ENCODE measurements at places on chromosomes 2 and 18.

DNA sequence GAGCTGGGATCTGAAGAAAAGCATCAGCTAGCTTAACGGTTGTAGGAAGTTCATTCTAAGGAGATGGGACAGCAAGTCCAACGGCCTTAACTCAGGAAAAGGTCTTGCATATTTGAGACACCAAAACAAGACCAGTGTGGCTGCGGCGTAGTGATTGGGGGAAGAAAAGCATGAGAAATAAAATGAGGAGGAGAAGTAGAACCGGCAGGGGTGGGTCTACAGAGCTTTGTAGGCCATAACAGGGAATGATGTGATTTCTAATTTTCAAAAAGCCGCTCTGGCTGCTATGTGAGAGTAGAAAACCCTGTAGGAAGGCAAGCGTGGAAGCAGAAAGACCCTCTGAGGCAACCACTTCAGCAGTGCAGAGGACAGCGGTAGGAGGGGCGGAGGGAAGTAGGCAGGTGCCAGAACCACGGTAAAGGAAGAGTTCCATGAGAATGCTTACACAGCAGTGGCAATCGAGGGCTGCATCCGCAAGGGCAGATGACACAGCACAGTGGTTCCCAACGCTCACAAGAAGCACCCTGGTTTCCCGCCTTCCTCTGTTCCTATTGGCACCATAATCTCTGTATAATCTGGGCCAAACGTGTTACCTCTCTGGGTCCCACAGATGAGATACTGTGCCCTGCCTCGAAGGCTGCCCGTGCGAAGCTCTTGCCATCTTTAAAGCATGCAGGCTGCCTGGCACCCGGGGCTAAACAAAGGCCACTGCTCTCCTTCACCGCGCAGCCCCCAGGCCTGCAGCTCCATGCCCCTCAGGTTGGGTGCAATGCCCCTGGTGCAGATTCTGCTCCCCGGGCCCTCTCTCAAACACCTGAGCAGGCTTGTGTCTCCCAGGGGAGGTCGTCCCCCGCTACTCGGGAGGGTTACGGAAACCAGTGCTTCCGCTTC, 795 bp downstream of the ANKRD39 start:
- no peak for DNase-seq

- no peak for DNase-seq
Observed at GRCh38 chr2:236321415-236321814, 57.2 kb upstream of the ASB18 start.

DNA sequence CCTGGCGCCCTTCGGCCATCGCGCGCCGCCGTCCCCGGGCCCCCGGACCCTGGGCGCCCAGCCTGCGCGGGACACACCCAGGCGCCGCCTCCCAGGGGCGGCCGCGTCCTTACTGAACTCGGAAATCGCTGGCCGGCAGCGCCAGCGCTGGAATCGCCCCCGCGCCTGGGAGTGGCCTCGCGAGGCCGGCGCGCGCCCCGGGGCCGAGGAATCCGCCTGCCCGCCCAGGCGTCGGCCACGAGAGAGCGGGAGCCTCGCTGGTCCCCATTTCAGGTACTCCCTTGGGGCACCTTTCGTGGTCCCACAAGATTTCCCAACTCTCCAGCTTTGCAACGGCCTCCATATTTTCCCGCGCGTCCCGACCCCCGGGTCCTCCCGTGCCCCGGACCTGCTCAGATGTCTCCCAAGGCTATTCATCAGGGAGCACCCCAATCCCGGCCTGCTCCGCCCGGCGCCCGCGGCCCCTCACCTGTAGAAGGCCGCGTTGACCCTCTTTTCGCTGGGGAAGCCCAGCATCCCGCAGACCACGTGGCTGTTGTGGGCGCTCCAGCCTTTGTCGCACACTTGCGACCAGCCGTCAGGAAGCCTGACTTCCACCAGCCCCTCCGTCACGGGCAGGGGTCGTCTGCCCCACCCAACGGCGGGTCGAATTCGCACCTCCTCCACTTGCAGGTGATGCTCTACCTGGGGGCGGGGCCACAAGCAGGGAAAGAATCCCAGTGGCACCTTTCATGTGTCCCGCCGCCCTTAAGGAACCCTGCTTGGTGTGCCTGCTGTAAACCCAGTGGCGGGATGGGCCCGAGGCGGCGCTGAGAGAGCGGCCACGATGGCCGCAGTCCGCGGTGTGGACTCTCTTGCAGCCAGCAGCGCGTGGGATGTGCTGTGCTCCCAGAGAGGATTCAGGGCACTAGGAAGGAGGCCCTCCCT, 4.6 kb downstream of the LOXL3 start:
- no peak for DNase-seq

DNA sequence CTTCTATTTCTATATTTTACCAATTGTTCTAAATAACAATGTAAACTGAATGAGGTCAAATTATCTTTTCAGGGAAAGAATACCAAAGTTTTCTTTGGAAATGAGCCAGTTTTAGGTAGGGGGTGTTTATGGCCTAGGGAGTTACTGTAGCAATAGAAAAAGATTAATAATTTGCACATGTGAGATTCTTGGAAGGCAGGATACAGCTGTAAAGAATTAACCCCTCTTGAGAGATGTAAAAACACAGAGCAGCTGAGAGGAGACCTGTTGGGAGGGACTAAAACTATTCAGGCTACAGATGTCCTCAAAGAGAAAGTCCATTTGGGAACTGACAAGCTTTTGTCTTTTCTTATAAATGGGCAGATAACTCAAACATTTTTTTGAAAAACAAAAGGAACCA, 182.2 kb downstream of the FIGN start:
- DNase-seq = no peak

GRCh38 chr2:120805011-120805410, 69.3 kb downstream of the GLI2 start:
- DNase-seq = no peak

DNA sequence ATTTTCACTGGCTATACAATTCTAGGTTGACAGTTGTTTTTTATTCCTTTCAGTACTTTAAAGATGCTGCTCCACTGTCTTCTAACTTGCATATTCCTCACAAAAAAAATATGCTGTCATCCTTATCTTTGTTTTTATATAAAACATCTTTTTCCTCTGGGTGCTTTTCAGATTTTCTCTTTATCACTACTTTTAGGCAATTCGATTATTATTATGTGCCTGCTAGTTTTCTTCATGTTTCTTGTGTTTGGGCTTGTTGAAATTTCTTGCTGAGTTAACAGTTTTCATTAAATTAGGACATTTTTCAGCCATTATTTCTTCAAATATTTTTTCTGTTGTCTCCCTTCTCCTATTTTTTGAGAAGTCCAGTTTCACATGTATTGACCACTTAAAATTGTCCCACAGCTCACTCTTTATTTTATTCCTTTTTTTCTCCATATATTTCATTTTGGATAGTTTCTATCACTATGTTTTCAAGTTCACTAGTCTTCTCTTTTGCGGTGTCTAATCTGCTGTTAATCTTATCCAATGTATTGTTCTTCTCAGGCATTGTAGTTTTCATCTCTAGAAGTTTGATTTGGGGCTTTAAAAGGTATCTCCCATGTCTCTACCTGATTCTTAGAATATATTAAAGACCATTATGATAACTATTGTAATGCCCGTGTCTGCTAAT, 205.1 kb upstream of the SIX3 start:
- DNase-seq = no peak

- no peak for DNase-seq
Observed at GRCh38 chr2:235523486-235524150, 29.8 kb downstream of the AGAP1 start.

GRCh38 chr2:32745675-32746074, 117.8 kb downstream of the TTC27 start:
- DNase-seq = no peak

DNA sequence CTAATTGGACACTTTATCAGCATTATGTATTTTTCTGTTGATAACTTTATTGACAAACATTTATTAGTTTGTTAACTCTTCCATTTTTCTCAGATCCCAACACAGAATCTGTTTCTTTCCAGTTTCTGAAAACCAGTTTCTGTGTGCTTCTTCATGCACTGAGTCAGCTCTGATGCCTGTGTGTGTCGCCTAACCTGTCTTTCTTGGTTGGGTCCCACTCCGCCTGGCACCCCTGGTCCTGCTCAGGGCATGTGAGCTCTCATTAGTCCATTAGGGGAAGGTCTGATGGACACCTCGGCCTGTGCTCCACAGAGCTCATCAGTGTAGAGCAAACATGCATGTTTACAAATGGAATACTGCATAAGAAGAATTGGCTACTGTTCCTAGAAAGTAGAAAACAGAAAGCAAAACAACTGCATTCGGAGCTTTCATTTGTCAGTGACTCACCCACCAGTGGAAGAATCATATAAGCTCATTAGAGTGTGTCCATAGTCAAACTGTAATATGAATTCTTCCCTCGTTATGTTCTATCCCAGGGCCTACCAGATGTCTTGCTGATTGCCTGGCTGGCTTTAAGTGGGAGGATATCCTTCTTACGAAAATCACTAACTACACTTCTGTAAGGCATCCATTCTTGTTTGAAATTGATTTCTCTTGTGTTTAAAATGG, 137.7 kb downstream of the SNTG2 start:
- DNase-seq = no peak

DNA sequence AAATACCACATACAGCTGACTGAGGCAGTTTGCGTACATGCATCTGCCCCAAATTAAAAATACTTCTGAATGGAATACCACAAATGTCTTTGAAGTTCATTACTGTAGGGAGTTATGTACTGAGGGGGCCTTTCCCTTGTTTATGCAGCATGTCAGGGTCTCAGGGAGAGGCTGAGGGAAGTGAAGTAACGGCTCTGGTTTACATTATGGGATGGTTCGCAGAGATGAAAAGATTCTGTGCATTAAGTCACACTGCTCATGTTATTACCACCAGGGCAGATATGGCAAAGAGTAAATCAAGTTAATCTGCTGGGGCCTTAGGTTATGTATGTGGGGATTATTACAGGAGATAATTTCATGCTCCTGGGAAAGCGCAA, 385.9 kb upstream of the RND3 start:
- no peak for DNase-seq
